ENCODE measurements at places on chromosomes 1 and 21.

- DNase-seq: no peak
These were observed 22.4 kb downstream of the CASQ2 start for GRCh38 chr1:115746021-115746690.

DNA sequence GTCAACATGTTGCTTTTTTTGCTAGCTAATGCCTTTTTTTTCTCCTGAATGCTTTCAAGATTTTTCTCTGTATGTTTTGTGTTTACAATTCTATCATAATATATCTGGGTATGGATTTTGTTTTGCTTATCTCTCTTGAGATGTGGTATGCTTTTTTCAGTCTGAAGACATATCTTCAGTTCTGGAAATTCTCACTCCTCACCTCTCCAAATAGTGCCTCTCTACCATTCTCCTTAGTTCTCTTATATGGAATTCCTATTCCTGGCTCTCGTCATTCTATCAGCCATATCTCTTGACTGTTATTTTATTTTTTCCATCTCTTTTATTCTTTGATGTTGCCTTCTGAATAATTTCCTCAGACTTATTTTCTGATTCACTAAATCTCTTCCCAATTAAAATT lies 58.4 kb downstream of the IVNS1ABP start:
- DNase-seq: no peak

GRCh38 chr1:91929250-91929649 lies 20.0 kb upstream of the BRDT start:
- DNase-seq: no peak

- DNase-seq: no peak
These were observed 68.9 kb upstream of the PARP1 start for GRCh38 chr1:226476648-226477319.

GRCh38 chr1:215032911-215033526 lies 49.5 kb upstream of the KCNK2 start:
- no peak for DNase-seq

DNA sequence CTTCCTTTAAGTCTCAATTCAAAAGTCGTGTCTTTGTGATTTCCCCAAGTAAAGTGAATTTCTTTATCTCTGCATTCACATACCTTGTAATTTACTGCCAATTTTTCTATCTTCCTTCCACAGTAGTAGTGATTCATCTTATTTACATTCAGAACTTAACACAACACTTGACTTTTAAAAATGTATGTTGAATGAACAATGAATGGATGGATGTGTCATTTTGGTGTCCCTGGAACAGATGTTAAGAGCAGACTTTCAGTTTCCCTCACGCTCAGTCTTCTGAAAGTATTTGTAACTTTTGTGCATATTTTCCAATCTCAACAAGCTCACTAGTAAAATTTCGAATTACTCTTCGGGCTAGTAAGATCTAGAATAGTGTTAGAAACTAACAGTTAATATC lies 352.0 kb downstream of the HHIPL2 start:
- no peak for DNase-seq

- DNase-seq: no peak
These were observed 34.4 kb downstream of the SDC3 start for GRCh38 chr1:30874176-30874575.

DNA sequence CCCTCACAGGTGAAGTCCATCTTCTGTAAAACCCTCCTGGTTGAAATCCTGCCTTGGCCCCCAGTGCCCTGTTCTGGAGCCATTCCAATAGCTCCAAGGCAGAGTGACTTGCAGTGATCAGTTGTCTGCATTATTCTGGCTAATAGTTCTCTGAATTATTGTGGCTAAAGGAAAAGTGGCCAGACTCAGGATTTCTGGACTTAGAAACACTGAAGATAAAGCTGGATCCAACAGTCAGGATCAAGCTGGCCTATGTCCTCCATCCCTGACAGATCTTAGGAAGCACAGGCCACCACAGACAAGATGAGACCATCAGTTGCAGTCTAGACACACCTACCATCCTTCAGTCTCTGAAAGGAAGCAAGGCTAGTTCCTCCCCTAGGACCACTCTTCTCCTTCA lies 801 bp upstream of the C2CD4D start:
- no peak for DNase-seq

GRCh38 chr1:94144836-94145235 lies 23.9 kb upstream of the ABCA4 start:
- DNase-seq: no peak

DNA sequence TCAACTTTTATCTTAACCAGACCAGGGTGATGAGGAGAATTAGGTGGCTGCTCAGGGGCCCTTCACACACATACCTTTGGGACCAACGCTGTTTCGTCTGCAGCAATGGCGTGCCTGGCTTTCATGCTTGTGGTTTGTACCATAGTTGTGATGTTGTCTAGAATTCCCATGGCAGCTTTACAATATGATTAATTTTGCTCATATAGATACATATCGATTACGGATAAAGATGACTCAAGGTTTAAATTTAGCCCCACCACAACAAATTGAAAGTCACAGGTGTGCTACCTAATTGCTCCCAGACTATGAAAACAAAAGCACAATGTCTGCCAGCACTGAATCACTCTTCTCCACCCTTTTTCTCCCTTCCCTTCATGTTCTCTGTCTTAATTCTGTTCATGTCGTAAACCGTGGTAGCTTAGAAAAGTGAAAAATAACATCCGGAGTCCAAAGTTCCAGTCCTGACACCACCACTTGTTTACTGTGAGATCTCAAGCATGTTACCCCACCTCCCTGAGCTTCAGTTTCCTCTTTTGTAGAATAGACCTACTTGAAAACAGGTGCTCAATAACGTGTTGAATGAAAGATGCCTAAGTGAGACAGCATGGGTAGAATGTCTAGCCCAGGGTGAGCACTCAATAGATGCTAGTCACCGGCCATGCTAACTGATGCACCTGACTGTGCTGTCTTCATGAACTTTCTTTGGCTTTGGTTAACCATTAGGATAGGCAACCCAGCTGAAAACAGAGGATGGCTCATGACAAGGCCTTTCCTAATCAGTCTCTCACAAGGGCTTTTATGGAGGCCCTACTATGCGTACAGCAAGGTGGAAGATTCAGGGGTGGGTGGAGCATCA lies 22.1 kb upstream of the JUN start:
- no peak for DNase-seq

DNA sequence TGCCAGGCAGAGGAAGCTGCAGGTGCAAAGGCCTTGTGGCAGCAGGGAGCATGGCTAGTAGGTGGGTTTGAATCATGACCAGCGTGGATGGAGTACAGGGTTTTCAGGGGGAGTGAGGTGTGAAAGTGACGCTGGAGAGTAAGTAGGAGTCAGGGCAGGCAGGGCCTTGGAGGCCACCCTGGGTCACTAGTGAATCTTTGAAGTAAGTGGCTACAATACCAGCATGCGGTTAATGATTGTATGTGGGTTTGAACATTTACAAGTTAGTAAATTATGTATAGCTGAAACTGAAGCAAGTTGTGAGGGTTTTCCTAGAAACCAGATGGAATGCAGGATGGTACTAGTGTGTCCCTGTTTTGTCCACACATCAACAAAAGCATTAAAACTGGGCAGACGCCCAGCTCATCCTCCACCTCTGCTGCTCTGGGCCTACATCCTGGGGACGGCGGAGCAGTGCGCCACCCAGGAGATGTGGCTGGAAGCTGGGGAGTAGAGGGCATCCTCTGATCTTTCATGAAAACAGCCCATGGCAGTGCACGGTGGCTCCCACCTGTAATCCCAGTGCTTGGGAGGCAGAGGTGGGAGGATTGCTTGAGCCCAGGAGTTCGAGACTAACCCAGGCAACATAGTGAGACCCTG lies 41.2 kb upstream of the B3GALNT2 start:
- no peak for DNase-seq

DNA sequence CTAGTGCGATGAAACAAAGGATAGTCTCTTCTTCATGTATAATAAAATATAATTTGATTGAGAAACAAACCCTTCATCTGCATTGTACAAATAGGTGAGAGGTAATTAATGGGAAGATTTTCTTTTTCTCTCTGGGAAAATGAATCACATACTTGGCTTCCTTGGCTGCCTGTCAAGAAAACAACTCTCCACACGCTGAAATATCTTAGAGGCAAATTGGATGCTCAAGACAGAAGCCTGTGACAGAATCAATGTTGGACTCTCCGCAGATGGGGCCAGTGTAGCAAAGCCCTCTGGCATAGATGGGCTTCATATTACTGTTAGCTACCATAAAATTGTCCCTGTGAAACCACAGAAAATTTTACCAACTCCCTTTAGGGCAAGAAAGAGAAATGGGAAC lies 186.6 kb downstream of the GRIK1 start:
- no peak for DNase-seq

- DNase-seq: no peak
These were observed 43.1 kb downstream of the ZNF281 start for GRCh38 chr1:200366577-200367253.
